ENCODE measurements at places on chromosomes 2 and 18.

- no peak for DNase-seq
Observed at GRCh38 chr2:26550276-26551015, 72.5 kb upstream of the OTOF start.

DNA sequence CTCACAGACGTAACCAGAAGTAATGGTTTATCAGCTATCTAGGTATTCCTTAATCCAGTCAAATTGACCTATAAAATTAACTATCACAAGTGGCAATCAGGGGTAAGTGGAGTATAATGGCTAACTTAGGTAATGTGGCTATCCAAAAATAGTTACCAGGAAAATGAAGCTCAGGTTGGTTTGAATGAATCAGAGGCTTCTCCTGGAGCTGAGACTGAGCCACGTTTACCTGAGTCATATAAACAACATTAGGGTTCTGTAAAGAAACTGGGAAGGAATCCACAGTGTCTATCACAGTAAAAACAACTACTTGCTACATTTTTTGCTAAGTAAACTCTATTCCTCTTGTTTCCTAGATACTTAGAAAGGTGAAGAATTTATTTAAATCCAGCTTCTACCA lies 236.0 kb upstream of the SPHKAP start:
- no peak for DNase-seq

DNA sequence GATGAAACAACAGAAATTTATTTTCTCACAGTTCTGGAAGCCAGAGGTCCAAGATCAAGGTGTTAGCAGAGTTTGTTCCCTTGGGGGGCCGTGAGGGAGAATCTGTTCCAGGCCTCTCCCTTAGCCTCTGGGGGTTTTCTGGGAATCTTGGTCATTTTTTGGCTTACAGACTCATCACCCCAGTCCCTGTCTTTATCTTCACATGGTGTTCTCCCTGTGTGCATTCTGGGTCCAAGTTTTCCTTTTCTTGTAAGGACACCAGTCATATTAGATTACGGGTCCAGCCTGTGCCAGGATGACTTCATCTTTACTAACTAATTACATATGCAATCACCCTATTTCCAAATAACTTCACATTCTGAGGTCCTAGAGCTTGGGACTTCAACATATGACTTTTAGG lies 292.5 kb upstream of the TRIB2 start:
- DNase-seq: no peak

DNA sequence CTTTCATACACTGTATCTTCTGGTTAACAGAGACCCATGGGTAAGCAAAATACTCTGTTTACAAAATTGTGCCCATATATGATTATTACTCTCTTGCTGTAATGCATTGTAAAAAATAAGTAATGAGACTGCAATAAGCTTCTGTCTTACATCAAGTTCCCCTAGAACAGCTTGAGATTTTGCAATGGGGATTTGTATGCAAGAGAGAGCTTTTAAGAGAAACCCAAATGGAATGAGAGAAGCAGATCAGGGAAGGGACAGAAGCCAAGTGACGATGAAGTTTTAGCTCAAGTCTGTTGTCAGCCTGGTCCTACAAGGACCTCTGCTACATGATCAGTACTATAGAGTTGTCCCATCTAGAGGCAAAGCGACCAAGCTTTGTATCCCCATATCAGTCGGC lies 218.1 kb upstream of the VWC2L start:
- DNase-seq: no peak

DNA sequence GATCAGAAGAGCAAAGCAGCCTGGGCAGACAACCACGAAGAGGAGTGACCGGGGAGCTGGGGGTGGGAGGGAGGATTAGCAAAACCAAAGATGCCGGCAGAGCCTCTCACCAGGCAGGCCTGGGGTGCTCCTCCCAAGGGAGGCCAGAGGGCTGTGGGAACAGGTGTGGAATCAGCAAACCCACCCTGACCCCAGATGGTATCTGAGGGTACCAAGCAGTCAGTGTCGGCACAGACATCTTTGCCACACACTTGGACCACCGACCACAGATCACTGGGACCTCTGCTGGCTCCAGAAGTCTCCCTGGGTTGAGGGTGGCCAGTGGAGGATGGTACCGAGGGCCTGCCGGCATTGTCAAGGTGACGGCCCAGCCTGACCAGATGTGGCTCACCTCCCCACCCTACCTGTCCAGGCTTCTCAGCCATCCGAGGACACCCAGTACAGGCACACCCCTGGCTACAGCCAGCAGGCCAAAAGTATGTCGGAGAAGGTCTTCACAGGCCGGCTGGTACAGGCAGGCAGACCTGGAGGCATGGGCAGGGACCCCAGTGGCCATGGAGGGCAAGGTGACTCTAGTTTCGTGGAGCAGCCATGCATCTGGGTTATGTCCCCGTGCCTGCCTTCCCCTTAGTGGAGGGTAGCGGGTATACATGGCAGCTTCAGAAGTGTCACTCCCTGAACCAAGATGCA lies 82.1 kb downstream of the UXS1 start:
- DNase-seq: no peak
